Aorta (tissue), 5 donors: ENCODE measurements at places on chromosomes 5 and 9. TPM values are rescaled to one million over a fixed set of nuclear protein-coding genes. Genes with fewer than 3 reads are reported as not detected.

ALDOB gene
- not detected for total RNA-seq

KLF4 gene
- 87.8 TPM for total RNA-seq

CD14 gene
- 104 TPM for total RNA-seq

CERCAM gene
- total RNA-seq: 46.0 TPM

PCDH12 gene
- total RNA-seq: 8.0 TPM

FASTKD3 gene
- total RNA-seq: 6.1 TPM

RBM18 gene
- total RNA-seq: 16.6 TPM

ORM2 gene
- total RNA-seq: not detected

RAD1 gene
- total RNA-seq: 17.9 TPM

FAXDC2 gene
- total RNA-seq: 20.0 TPM

GRCh38 chr9:80571953-80572352 is 1000.2 kb downstream of the TLE4 start:
- no peak overlapping the region for H3K27ac ChIP-seq
- H3K4me3 ChIP-seq: no peak overlapping the region

GRCh38 chr9:131848570-131849160 is 108.8 kb upstream of the RAPGEF1 start:
- H3K27me3 ChIP-seq: no peaks in the 10 kb centered on the region
- no peak for DNase-seq
- no peak overlapping the region for H3K27ac ChIP-seq
- no peaks in the 10 kb centered on the region for H3K4me1 ChIP-seq

DNA sequence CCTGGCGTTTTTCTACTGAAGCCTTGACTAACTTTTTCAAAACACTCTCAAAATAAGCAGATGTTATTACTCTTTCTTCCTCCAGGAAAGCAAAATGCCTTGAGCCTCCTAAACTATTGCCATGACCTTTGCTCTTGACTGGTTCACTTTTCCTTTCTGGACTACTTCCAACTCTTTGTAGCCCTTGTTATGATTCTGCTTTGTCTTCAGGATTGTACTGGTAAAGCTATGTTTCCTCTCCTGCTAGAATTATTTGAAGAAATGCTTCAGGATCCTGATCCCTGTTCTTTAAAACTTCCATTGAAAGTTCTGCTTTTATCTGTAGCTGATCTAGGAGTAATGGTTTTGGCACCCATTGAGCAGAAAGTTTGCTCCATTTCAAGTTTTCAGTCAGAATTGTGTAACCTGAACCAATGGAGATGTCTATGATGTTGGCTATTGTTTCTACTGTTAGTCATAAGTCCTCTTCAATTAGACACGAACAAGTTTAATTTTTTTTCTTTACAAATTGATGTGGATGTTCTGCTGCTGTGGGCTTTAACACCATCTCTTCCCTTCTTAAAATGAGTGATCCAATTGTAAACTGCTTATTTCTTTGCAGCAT is 1356.4 kb downstream of the EFNA5 start:
- H3K27me3 ChIP-seq: no peaks in the 10 kb centered on the region
- no peaks in the 10 kb centered on the region for H3K36me3 ChIP-seq
- no peaks in the 10 kb centered on the region for H3K4me1 ChIP-seq
- DNase-seq: no peak
- no peak overlapping the region for H3K4me3 ChIP-seq

DNA sequence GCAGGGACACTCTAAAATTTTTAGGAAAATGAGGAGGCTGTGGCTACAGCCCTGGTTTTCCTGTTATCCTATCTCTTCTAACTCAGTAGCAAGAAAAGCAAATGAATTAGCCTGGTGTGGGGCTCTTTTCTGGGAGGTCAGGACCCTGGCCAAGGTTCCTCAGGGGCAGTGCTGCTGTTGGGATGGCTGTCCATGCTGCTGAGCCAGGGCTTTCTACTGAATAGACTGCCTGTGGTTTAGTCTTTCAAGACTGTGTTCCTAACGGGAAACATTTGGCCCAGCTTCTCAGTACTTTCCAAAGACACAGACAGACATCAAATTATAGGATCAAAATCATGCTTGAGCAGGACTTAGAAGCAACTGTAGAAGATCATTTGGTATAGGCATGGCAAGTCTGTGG is 18.1 kb downstream of the TNC start:
- H3K4me1 ChIP-seq: peaks cover 6% of the 10 kb centered on the region
- H3K27me3 ChIP-seq: no peaks in the 10 kb centered on the region
- DNase-seq: no peak
- H3K4me3 ChIP-seq: no peak overlapping the region
- no peaks in the 10 kb centered on the region for H3K36me3 ChIP-seq

DNA sequence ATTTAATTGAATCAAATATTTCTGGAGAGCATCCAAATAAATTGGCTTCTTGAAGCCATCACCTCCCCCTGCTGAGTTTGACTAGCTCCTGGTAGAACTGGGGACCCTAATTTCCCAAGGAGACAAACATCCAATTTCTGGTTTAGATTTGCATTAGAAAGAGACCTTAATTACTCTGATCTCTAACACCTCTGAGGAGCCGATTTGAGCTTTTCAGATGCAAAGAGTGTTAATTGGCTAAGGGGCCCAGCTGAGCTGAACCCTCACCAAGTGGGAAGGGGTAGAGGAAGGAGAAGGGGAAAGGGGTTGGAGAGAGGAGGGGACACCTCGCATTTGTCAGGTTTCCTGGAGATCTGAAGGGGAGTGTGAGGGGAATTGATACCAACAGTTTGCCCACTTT is 145.4 kb upstream of the SHB start:
- H3K27me3 ChIP-seq: no peaks in the 10 kb centered on the region
- H3K4me1 ChIP-seq: no peaks in the 10 kb centered on the region
- no peaks in the 10 kb centered on the region for H3K36me3 ChIP-seq
- H3K27ac ChIP-seq: no peak overlapping the region
- no peak overlapping the region for H3K4me3 ChIP-seq
- no peak for DNase-seq

- H3K27me3 ChIP-seq: no peaks in the 10 kb centered on the region
- no peak overlapping the region for H3K4me3 ChIP-seq
- H3K36me3 ChIP-seq: no peaks in the 10 kb centered on the region
- H3K4me1 ChIP-seq: no peaks in the 10 kb centered on the region
- no peak overlapping the region for H3K27ac ChIP-seq
Observed at GRCh38 chr5:162672061-162672460, 604.5 kb downstream of the GABRG2 start.

- H3K4me3 ChIP-seq: no peak overlapping the region
- H3K36me3 ChIP-seq: no peaks in the 10 kb centered on the region
- H3K4me1 ChIP-seq: no peaks in the 10 kb centered on the region
- no peak for DNase-seq
- no peak overlapping the region for H3K27ac ChIP-seq
Observed at GRCh38 chr5:101677961-101678360, 618.1 kb downstream of the SLCO4C1 start.

GRCh38 chr9:26234865-26235264 is 556.6 kb upstream of the TUSC1 start:
- no peak overlapping the region for H3K4me3 ChIP-seq
- no peaks in the 10 kb centered on the region for H3K27me3 ChIP-seq
- no peak overlapping the region for H3K27ac ChIP-seq
- no peaks in the 10 kb centered on the region for H3K4me1 ChIP-seq

GRCh38 chr5:39420482-39421145 is 4.2 kb downstream of the DAB2 start:
- no peak overlapping the region for H3K4me3 ChIP-seq
- DNase-seq: peak; percentile 93
- no peaks in the 10 kb centered on the region for H3K27me3 ChIP-seq
- H3K4me1 ChIP-seq: peaks cover 9% of the 10 kb centered on the region
- peak overlapping the region; percentile 58 for H3K27ac ChIP-seq

DNA sequence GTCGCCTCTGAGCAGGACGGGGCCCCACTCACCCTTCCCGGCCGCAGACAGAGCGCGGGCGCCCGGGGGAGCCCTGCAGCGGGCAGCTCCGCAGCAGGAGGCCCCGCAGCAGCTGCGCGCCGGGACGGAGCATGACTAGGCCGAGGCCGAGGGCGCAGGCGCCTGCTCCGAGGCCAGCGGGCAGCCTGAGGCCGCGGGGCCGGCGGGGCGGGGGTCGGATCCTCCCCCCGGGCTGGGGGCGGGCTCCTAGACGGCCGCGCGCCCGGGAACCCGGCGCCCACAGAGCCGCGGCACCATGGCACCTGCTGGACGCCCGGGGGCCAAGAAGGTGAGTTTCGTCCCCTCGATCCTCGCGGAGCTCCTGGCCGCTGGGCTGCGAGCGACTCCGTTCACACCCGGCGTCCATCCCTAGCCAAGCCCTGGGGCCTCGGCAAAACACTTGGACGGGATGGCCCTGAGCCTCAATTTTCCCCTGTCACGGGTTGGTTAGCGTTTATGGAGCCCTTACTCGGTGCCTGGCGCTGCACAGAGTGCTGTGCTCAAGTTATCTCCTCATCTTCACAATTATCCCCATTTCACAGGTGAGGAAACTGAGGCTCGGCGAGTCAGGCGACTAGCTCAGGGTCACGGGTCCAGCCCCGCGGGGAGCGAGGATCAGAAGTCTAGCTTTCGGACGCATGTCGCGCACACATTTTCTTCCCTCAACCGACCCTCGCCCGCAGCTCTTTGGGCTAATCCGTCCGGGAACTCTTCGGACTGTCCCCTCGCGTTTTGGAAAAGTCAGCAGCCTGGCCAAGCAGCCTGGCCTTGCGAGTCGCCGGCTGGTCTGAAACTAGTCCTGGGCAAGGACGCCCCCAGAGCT is at the start of the genes BHMT2 and DMGDH:
Gene BHMT2, plus strand, starts transcription at position 280 of the 862 bp plus-strand sequence. Its CDS starts 16 bp downstream, at position 296.
Gene DMGDH, minus strand, starts transcription at position 187 of the 862 bp plus-strand sequence. Its CDS starts 54 bp downstream, at position 133.
- DNase-seq: peak; percentile 69
- no peaks in the 10 kb centered on the region for H3K4me1 ChIP-seq
- peak within 1 kb of the TSS; percentile 36 for H3K4me3 ChIP-seq
- H3K36me3 ChIP-seq: no peaks in the 10 kb centered on the region

- no peaks in the 10 kb centered on the region for H3K36me3 ChIP-seq
- peak; percentile 86 for DNase-seq
- no peaks in the 10 kb centered on the region for H3K4me1 ChIP-seq
Observed at GRCh38 chr9:71647094-71647591, 121.2 kb downstream of the CEMIP2 start.
